ENCODE measurements at places on chromosomes 2 and 18.

DNA sequence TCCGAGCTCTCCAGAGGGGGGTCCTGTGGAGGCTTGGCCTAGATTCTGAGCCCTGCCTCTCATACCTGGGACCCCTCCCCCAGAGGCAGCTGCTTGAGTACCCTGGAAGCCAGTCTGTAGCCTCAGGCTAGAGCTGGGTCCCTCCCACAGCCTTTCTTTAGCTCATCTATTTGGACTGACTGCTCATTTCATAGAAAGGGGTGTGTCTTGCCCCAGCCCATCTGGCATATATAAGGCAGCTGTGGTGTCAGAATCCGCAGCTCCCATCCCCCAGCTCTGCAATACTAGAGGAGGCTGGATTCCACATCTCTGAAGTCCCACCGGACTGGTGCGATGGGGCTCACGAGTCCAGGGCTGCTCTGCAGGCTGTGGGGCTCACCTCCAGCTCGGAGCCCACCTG lies 26.1 kb downstream of the MPHOSPH10 start:
- DNase-seq, result no peak

GRCh38 chr2:40032650-40033319 lies 253.7 kb upstream of the THUMPD2 start:
- no peak for DNase-seq

DNA sequence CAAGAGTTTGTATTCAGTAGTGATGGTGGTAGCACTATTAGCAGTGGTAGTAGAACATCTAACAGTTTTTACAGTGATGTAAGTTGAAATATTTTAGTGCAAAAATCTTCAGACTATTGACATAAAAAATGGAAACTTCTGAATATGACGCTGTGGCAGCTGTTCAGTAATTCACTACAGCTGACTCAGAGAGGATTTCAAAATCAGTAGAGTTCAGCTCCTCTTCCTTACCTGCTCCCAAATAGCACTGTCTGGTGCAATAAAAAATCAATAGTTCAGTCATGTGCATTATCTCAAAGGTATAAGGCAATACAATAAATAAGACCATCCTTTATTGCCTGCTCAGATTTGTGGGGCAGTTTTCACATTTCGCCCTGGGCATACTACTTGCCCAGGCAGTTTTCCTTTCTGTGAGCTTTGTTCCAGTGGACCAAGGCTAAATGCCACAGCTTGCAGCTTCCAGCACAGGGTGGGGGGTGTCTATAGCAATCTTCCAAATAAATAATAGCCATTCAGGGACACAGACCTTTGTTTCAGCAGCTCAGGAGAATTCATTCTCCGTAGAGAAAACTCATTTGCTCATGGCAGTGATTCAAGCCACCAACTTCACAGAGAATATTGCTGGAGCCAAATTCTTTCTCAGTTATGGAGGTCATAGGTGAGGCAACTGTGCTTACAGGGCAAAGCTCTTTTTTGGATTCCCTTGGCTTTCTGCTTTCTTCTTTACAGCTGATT lies 33.9 kb upstream of the GORASP2 start:
- no peak for DNase-seq

GRCh38 chr2:101698014-101698843 lies 722 bp downstream of the MAP4K4 start:
- DNase-seq, result no peak

Measured in stimulated activated CD4-positive, alpha-beta T cell treated with anti-CD3 and anti-CD28 coated beads, TNF-alpha, amount 100 ng/mL, for 1 hour (primary cell).